ENCODE measurements at places on chromosomes 2 and 18.

DNA sequence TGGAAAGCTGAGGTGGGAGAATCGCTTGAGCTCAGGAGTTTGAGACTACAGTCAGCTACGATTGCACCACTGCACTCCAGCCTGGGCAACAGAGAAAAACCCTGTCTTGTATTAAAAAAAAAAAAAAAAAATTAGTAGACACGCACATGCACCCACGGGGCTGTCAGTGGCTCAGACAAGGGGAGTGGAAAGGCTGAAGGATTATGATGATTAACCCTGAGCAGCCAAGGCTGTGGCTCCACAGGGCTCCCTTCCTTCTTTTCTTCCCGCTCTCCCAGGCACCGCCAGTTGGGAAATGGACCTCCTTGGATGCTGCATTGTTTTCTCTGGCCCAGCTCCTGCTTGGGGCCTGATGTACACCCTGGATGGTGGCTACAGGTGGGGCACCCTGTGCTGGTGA lies 49.0 kb upstream of the RAB6C start:
- DNase-seq, result no peak

GRCh38 chr2:75560022-75560767 lies 544 bp downstream of the EVA1A start:
- DNase-seq, result no peak

- no peak for DNase-seq
Measured at GRCh38 chr2:165060411-165060810, 105.1 kb upstream of the SLC38A11 start.

DNA sequence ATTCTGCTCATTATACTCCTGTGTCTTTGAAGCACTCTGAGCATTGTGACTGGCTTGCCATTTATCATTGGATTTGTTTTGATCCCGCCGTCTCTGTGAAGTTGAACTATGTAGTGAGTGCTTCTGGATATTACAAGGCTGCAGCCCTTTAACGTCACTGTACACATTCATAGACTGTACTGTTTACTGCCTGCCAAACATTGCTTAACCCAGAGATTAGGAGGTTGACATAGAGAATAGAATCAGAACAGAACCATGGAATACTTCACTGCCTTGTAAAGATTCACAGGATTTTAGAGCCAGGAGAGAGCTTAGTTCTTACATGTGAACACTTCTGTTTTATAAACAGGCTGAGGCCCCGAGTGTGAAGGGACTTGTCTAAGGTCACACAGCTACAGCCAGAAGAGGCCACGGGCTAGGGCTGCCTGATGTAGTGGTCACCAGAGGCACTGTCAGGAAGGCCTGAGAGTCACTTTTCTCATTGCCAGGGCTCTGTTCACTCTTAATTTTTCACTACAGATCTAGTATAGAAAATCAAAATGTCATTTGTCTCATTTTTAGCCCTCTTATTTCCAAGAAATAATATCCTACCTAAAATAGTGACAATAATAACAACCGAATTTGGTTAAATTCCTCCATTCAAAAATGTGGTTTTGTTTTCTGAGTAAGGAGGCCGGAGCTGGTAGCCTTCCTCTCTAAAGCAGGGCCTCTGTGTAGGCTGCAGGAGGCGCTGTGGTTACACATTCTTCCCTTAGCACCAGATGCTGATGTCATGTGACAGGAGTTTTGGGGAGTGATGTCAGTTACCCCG lies 87.9 kb downstream of the UGGT1 start:
- peak; percentile 50 for DNase-seq

DNA sequence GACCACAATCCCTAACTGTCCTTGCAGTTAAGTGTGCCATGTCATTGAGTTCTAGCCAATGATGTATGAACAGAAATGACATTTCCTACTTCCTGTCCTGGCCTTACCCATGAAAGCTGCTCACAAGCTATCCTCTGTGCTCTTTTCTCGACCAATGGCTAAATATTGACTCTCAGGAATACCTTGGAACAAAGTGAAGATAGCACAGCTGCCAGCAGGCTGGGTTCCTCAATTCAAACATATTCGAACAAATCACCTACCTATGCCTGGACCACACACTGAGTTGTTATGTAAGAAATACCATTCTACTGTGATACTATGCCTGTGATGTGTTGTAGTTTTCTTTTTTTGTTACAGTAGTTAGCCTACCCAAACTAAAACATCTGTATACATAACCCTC lies 65.1 kb downstream of the GAREM1 start:
- DNase-seq, result no peak

- no peak for DNase-seq
Measured at GRCh38 chr2:232667989-232668583, 29.0 kb upstream of the GIGYF2 start.

DNA sequence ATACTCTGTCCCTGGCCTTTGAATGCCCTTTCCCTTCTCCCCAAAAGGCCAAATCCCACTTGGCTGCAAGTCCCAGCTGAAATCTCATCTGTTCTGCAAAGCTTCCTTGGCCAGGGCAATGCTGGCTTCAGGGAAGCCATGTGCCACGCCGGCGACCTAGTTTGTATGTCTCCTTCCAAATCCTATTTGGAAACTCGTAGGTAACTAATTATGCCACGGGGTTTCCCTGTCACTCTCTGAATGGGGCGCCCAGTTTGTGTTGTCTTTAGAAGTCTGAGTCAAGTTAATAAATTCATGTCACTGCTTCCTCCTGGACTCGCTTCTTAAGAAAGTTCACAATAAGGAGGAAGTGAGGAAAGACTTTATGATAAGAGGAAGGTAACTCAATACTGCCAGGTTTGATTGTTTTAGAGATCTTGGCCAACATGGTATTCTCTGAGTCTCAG lies 19.1 kb downstream of the FHL2 start:
- DNase-seq, result no peak
